ENCODE measurements at places on chromosomes 7 and 10.
A peak's percentile ranks its signal among the peaks of the same experiment; 100 is the strongest.

GRCh38 chr10:121455377-121455776 is 142.9 kb downstream of the FGFR2 start:
- no peak for DNase-seq
- H3K27me3 ChIP-seq = no peaks in the 10 kb centered on the region
- no peaks in the 10 kb centered on the region for H3K36me3 ChIP-seq
- H3K27ac ChIP-seq = no peak overlapping the region
- no peaks in the 10 kb centered on the region for H3K4me1 ChIP-seq

- no peaks in the 10 kb centered on the region for H3K4me1 ChIP-seq
- H3K36me3 ChIP-seq = no peaks in the 10 kb centered on the region
- no peaks in the 10 kb centered on the region for H3K27me3 ChIP-seq
- H3K4me3 ChIP-seq = no peak overlapping the region
These were observed 121.3 kb downstream of the PPP1R3A start for GRCh38 chr7:113797420-113798010.

GRCh38 chr7:123096434-123096833 is 100.9 kb upstream of the TAS2R16 start:
- no peaks in the 10 kb centered on the region for H3K4me1 ChIP-seq
- H3K36me3 ChIP-seq = no peaks in the 10 kb centered on the region
- H3K27me3 ChIP-seq = no peaks in the 10 kb centered on the region
- H3K27ac ChIP-seq = no peak overlapping the region

DNA sequence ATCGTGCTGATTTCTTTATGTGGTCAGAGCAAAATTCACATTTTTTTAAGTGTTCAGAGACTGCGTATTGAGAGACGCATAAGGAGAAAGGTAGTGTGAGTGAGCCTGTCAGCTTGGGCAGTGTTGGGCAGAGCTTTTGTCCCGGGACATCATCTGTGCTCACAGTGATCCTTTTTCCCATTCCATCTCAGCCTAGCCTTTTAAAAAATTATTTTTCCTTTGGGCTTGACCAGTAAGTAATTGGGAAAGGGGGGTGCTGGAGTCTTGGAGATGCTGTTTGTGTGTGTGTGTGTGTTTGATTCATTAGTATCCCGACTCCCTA is 1.5 kb downstream of the NRF1 start:
- H3K4me3 ChIP-seq = peak overlapping the region; percentile 90
- no peaks in the 10 kb centered on the region for H3K27me3 ChIP-seq
- DNase-seq = no peak
- peaks cover 41% of the 10 kb centered on the region for H3K4me1 ChIP-seq
- peak overlapping the region; percentile 89 for H3K27ac ChIP-seq
- peaks cover 3% of the 10 kb centered on the region for H3K36me3 ChIP-seq

GRCh38 chr10:33793793-33794192 is 459.3 kb upstream of the NRP1 start:
- no peak overlapping the region for H3K4me3 ChIP-seq
- H3K27ac ChIP-seq = no peak overlapping the region

GRCh38 chr7:79709574-79710409 is 256.3 kb upstream of the MAGI2 start:
- DNase-seq = no peak
- no peaks in the 10 kb centered on the region for H3K4me1 ChIP-seq
- no peak overlapping the region for H3K4me3 ChIP-seq
- H3K36me3 ChIP-seq = no peaks in the 10 kb centered on the region
- no peak overlapping the region for H3K27ac ChIP-seq

DNA sequence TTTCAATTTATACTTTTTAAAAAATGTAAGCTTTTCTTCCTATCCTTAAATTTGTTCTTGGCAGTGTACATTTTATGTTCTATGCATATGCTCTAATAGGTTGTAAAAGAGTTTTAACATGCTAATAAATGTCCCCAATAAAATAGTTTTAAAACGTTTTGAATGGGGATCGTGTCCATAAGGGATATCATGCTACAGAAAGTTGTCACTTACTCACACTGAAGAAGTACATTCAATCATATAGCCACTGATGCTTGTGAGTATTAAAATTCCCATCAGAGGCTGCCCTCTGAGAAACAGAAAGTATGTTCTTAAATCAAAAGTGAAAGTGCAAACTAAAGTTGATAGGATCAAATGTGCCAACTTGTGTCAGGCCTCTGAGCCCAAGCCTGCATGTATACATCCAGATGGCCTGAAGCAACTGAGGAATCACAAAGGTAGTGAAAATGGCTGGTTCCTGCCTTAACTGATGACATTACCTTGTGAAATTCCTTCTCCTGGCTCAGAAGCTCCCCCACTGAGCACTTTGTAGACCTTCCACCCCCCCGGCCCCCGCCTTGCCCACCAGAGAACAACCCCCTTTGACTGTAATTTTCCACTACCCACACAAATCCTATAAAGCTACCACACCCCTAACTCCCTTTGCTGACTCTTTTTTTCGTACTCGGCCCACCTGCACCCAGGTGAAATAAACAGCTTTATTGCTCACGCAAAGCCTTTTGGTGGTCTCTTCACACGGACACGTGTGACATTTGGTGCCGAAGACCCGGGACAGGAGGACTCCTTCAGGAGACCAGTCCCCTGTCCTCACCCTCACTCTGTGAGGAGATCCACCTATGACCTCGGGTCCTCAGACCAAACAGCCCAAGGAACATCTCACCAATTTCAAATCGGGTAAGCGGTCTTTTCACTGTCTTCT is 877 bp upstream of the NOD1 start:
- peak overlapping the region; percentile 94 for H3K4me3 ChIP-seq
- no peaks in the 10 kb centered on the region for H3K27me3 ChIP-seq
- H3K4me1 ChIP-seq = peaks cover 23% of the 10 kb centered on the region
- H3K36me3 ChIP-seq = no peaks in the 10 kb centered on the region
- no peak for DNase-seq

DNA sequence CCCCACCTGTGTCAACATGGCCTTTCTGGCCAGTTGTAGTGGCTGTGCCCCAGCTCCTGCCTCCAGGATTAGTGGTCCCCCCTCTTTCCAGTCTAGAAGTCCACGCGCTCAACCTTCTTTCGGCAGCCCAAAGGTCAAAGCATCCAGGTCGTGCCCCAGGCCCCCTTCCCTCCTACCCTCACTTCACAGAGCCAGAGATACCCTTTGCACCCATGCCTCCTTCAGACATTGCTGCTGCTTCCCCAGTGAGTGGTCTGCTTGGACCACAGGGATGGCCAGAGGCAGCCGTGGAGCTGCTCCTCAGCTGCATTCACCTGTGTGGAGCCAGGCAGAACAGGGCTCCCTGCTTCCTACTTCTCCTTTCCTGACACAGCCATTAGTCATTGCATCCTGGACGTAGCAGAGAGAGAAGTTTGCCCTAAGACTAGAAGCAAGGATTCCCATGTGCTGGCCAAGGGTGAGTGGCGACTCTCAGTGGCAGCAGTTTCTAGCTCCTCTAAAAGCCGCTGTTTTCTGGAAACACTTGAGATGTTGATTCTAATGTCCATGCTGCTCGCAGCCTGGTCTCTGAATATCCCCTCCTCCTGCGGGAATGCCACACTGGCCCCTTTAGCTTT is 243.1 kb upstream of the SHH start:
- H3K4me1 ChIP-seq = no peaks in the 10 kb centered on the region
- H3K36me3 ChIP-seq = no peaks in the 10 kb centered on the region
- DNase-seq = no peak
- H3K27ac ChIP-seq = no peak overlapping the region
- H3K27me3 ChIP-seq = no peaks in the 10 kb centered on the region

DNA sequence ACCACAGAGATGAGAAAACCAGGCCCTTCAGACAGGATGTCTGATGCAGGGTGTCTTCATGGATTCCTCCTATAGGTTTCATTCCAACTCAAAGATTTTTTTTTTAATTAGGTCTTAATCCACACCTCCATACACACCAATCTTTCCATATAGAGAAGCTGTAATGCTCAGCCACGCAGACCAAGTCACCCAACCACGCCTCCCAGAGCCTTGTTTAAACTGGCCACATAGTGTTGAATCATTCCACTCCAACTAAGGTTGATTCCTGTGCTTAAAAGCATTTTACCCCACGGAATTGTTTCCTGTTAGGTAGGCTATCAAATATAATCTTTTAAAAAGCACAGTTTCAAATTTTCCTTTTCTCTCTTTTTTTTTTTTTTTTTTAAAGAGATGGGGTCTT is 153.6 kb downstream of the TYW1B start:
- H3K36me3 ChIP-seq = peaks cover 16% of the 10 kb centered on the region
- no peaks in the 10 kb centered on the region for H3K4me1 ChIP-seq
- no peak overlapping the region for H3K27ac ChIP-seq
- H3K27me3 ChIP-seq = no peaks in the 10 kb centered on the region

DNA sequence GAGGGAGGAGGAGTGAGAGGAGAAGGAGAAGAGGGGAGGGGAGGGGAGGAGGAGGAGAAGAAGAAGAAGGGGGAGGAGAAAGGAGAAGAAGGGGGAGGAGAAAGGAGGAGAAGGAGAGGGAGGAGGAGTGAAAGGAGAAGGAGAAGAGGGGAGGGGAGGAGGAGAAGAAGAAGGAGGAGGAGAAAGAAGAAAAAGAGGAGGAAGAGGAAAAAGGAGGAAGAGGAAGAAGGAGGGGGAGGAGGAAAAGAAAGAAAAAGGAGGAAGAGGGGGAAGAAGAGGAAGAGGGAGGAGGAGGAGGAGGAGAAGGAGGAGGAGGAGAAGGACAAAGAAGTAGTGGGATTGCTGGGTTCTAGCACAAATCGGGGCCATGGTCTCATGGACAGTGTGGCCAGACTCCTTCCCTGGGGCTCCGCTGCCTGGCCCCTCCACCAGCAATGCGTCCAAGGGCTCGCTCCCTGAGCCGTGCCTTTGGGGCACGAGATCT is 4.2 kb upstream of the MAFK start:
- no peak overlapping the region for H3K4me3 ChIP-seq
- peaks cover 3% of the 10 kb centered on the region for H3K4me1 ChIP-seq
- peaks cover 10% of the 10 kb centered on the region for H3K27me3 ChIP-seq
- no peaks in the 10 kb centered on the region for H3K36me3 ChIP-seq
- no peak overlapping the region for H3K27ac ChIP-seq

DNA sequence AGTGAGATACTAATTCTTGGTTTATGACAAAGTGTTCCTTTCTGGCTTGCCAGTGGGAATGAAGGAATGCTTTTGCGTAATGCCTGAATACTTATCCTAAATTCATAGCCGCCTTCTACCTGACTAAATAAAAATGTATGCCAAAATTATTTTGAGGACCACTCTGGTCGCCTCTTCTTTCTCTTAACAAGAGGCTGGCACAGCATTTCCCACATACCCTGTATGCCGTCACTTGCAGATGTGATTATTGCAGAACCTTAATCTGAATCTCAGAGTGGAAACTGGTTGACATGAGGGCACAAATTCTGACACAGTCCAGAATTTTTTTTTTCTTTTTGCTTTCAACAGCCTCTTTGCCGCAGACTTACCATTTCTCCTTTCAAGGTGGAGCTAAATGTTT is 124.6 kb upstream of the GLCCI1 start:
- no peak overlapping the region for H3K27ac ChIP-seq
- no peaks in the 10 kb centered on the region for H3K27me3 ChIP-seq
- no peak for DNase-seq
- no peak overlapping the region for H3K4me3 ChIP-seq

- H3K36me3 ChIP-seq = no peaks in the 10 kb centered on the region
- H3K4me1 ChIP-seq = no peaks in the 10 kb centered on the region
- peaks cover 18% of the 10 kb centered on the region for H3K27me3 ChIP-seq
- DNase-seq = no peak
- H3K4me3 ChIP-seq = no peak overlapping the region
These were observed 42.8 kb downstream of the AP5Z1 start for GRCh38 chr7:4818000-4818794.

- DNase-seq = no peak
- peaks cover 20% of the 10 kb centered on the region for H3K36me3 ChIP-seq
- H3K27ac ChIP-seq = no peak overlapping the region
These were observed 161.6 kb downstream of the JAZF1 start for GRCh38 chr7:28018856-28019465.

- no peak overlapping the region for H3K27ac ChIP-seq
- H3K4me1 ChIP-seq = no peaks in the 10 kb centered on the region
- no peak overlapping the region for H3K4me3 ChIP-seq
- H3K36me3 ChIP-seq = no peaks in the 10 kb centered on the region
- no peak for DNase-seq
These were observed 5.2 kb upstream of the NPSR1 start for GRCh38 chr7:34652809-34653208.

DNA sequence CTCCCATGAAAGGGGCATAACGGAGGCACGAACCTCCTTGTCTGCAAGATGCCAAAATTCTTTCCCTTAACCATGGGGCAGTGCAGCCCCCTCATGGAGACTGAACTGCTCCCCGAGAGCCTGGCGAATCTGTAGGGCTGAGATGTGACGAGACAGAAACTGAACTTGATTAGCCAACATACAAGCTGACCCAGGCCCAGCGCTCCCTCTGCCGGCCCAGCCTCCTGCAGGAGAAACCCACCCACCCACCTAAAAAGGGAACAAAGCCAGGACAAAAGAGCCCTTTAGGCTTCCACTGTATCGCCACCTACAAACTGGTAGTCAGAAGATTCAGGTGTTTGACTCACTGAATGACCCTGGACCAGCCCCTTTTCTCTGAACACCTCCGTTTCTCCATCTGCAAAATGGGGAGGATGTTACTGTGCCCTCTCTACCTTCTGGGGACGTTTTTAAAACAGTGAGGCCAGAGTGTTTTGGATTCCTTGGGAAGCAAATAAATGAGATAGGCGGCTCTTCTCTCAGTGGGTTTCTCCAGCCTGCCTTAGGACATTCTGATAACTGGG is 58.4 kb downstream of the C10orf105 start:
- H3K27me3 ChIP-seq = peaks cover 1% of the 10 kb centered on the region
- H3K4me3 ChIP-seq = no peak overlapping the region
- no peak overlapping the region for H3K27ac ChIP-seq
- no peak for DNase-seq
- peaks cover 5% of the 10 kb centered on the region for H3K4me1 ChIP-seq
- no peaks in the 10 kb centered on the region for H3K36me3 ChIP-seq

DNA sequence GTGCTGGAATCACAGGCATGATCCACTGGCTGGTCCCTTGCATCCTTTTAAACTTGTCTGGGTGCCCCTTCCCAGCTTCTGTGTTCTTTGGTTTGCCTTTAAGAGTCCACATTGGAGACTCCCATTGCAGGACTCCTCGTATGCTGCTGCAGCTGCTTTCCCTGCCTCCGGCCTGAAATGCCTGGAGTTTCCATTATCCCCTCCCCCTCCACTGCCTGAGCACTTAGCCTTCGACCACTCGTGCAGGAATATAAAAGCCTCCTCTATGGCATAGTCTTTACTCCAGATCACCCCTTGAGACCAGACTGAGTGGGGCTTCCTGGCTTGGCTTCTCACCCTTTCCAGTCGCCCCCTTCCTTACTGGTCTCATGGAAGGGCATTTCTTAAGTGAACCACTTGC is 80.2 kb downstream of the RHOBTB1 start:
- no peak overlapping the region for H3K4me3 ChIP-seq
- DNase-seq = no peak
- H3K27ac ChIP-seq = no peak overlapping the region
- peaks cover 11% of the 10 kb centered on the region for H3K27me3 ChIP-seq
- no peaks in the 10 kb centered on the region for H3K4me1 ChIP-seq

GRCh38 chr10:70559861-70560260 is 42.7 kb downstream of the PRF1 start:
- no peak for DNase-seq
- H3K36me3 ChIP-seq = no peaks in the 10 kb centered on the region
- no peaks in the 10 kb centered on the region for H3K27me3 ChIP-seq
- peaks cover 23% of the 10 kb centered on the region for H3K4me1 ChIP-seq
- H3K27ac ChIP-seq = peak overlapping the region; percentile 54
- no peak overlapping the region for H3K4me3 ChIP-seq
